ENCODE measurements at places on chromosomes 16 and 17.

- DNase-seq = no peak
Observed at GRCh38 chr16:46573008-46573833, 48.0 kb downstream of the SHCBP1 start.

- peak; percentile 85 for DNase-seq
Observed at GRCh38 chr16:49856672-49857330, 889 bp upstream of the ZNF423 start.

DNA sequence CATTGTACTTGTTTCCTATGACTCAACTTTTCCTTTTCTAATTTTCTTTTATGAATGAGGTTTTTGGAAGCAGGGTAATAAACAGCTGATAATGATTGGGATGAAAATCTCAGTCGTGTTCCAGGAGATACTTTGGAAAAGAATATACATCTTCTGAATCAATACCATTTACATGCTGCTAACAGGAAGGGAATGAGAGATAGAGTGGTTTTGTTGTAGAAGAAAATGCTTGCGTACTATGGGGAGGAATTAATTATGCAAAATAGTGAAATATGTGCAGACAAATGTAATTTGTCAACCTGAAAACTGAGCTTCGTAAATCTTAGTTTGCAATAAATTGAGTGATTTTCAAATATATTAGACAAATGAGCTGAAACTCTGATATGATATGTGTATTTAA is 24.0 kb upstream of the SHISA6 start:
- no peak for DNase-seq

DNA sequence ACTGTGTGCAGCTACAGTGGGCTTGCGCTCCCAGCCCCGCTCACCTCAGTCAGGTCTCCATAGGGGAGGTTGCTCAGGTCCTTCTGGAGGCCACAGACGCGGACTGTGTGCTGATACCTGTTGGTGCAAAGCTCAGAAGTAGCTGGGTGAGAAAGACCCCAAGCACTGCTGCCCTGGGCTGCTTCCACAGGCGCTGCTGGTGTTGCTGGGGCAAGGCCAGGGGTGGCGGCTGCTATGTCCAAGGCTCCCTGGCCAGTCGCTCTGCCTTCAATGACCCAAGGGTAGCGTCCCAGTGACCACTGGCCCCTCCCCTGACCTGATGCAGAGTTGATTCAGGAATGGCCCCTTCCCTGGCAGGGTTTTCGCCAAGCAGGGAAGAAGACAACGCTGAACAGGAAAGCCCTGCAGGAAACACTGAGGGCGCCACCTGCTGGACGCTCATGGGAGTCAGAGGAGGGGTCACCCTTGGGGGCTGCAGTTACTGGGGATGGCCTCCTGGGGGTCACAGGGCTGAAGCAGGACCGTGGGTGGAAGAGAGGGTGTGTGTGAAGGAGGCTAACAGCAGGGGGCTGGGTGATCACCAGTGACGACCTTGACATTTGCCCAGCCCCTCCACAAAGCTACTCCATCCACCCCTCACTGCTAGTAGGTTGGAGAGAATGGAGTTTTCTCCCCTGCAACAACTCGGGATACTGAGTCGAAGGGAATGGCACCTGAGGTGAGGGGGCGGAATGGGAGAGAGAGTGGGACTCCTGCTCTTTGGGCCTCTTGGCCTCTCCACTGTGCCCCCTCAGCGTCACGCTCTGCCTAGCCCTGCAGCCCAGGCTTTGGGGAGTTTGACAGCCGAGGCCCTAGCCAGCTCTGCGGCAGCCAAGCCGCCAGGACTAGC is 38.3 kb downstream of the ABCC12 start:
- peak; percentile 91 for DNase-seq

- no peak for DNase-seq
Observed at GRCh38 chr16:25177831-25178688, 38.7 kb upstream of the AQP8 start.

DNA sequence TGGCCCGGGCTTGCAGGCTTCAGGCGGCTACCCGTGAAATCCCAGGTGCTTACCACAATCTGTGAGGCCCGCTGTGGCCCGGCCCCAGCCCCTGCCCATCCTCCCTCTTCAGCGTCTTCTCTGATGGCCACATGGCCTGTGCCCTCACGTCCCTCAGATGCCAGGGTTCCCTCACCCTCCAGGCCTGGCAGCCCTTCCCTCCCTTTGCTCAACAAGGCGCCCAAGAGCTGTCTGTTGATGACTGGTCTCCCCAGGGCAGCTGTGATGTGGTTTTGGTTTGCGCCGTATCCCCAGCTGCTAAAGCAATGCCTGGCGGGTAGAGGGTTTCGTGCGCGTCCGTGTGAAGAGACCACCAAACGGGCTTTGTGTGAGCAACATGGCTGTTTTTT is 35.1 kb downstream of the PMM2 start:
- no peak for DNase-seq

DNA sequence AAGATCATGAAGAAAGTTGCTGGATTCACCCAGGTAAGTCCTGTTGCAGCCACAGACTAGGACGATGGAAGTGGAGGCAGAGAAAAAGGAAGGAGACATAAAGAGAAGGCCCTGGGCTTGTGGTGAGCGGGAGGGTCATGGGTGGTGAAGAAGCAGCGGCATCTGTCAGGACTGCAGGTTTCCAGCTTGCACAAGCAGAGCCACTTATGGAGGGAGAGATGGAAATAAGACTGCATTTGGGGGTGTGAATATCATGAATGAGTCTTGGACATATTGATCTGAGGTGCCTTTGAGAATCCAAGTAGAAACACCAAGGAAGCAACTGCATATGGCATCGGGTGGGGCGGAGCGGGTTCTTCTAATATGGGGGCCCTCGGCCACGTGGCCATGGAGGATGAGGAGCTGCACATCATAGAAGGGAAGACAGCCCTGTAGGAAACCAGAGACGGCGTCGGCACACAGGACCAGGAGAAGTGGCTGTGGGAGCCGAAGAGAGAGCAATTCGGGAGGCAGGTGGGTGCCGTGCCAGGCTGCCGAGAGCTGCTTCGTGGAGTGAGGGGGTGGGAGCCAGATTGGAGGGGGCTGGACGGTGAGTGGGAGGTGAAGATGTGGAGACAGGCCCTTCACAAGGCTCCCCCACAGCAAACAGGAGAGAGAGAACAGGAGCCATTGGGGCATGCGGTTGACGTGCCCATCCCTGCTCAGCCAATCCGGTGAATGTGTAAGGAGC is 243.5 kb downstream of the GSG1L start:
- DNase-seq = no peak

GRCh38 chr17:32549559-32549958 is 62.8 kb downstream of the CDK5R1 start:
- no peak for DNase-seq

DNA sequence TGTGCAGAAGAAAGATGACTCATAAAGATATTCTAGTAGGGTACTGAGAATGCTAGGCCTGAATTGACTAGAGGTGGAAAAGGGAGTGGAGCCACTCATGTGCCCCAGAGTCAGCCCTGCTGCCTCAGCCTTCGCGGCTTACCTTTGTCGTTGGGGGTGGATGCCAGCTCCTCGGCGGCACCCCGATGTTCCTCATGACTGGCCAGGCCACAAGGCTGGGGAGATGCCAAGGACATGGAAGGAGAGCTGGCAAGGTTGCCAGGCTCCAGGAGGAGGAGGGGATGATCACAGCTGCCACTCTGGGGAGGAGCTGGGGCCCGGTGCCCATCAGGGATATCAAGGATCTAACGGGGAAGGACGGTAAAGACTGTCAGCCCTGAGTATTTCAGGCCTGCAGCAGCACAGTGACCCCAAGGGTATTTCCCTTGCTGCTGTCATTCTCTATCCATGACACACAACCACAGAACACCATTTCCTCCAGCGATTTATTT is 9.7 kb upstream of the SLC35B1 start:
- no peak for DNase-seq

GRCh38 chr16:78577630-78578029 is 478.2 kb downstream of the WWOX start:
- no peak for DNase-seq

DNA sequence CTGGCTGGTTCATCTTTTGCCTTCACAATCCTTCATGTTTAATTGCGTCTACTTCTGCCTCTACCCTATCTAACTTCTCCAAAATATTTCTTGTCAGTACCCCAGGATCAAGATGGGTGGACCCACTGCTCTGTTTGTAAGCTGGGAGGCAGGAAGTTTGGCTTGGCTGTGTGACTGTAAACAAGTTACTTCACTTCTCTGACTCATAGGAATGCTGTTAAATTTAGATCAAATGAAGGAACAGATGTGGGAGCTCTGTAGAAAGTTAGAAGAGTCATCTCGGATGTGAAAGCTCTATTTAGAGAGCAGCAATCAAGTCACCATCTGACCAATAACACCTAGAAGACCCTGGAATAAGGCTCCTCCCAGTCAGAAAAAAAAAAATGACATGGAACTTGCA is 55.2 kb upstream of the MRTFB start:
- DNase-seq = no peak

DNA sequence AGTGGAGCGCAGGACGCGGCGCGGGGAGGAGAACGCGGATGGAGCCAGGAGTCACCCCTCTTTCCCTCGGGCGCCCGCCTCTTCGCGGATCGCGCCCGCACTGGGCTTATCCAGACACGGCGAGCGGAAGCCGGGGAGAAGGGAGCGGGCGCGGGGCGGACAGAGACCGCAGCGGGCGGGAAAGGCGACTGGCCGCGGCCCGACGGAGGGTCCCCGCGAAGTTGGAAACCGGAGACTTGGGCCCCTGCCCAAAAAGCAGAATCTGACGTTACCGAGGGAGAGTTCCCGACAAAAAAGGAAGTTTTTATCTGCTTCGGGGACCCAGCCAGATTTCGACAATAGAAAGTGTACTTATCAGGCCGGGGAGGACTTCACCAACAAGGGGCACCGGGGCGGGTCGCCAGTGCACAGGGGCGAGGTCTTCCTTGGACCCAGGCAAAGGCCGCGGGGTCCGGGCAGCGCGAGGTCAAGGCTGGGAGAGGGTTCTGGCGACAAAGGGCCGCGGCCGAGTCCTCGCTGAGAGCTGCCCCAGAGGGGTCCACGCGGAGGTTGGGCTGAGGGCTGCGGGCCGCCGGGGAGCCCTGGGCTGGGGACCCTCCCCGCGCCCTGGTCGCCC is 519 bp downstream of the ST6GALNAC2 start:
- DNase-seq = no peak

DNA sequence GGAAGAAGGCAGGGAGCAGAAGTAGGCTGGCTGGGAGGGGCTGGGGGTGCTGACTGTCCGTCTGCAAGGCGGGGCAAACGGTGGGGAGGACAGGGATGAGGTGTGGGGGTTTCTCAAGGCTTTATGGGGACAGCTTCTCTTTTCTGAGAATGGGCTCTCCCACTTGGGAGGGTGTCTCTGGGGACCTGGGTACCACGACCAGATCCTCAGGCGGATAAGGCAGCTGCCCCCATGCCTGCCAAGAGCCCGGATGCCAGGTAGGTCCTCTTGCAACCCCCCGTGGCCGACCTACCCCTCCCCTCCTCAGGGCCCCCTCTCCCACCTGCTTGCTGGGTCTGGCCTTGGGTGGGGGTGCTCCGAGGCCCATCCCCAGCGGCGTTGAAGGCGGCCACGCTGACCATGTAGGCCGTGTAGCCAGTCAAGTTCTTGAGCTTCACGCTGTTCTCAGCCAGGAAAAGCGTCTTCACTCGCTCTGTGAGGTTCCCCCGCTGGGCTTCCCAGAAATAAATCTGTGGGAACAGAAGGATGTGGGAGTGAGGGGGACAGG is 56.4 kb upstream of the CDC42EP4 start:
- DNase-seq = no peak

GRCh38 chr17:42431758-42432161 is 8.7 kb upstream of the CAVIN1 start:
- DNase-seq = no peak

DNA sequence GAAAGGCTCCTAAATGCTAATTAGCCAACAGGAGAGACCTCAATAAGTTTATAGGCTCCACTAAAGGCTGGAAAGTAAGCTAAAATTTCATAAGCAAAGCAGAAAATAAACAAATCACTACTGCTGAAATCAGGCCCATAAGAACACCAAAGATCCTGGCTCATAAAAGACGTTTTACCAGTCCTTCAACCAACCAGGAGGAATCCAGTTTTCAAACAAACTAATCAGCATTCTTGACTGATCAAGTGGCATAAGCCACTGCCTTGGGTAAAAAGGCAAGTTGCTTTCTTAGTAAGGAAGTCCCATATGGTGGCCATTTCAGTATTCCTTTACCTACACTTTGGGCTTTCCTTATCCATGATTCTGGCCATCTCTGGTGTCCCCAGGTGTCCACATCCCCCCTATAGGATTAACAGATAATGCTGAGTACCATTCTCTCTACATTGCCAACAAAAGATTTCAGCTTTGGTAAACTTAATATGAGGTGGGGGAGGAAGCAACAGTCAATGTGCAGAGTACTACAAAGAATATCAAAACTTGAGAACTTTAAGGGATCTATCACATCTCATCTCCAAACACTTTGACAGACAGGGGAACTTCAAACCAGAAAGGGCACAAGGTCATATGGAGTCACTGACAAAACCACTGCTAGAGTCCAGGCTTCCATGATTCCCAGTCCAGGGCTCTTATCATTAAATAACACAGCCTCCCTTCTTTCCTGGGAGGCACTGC is 1.3 kb downstream of the TOM1L2 start:
- no peak for DNase-seq

GRCh38 chr16:57462978-57463362 is 491 bp downstream of the POLR2C start:
- no peak for DNase-seq

Data from WERI-Rb-1 (cell line).